Fibroblast of gingiva (primary cell): ENCODE measurements at places on chromosomes 13 and 19.

- no peak for DNase-seq
Observed at GRCh38 chr19:13018035-13018914, 23.0 kb downstream of the NFIX start.

DNA sequence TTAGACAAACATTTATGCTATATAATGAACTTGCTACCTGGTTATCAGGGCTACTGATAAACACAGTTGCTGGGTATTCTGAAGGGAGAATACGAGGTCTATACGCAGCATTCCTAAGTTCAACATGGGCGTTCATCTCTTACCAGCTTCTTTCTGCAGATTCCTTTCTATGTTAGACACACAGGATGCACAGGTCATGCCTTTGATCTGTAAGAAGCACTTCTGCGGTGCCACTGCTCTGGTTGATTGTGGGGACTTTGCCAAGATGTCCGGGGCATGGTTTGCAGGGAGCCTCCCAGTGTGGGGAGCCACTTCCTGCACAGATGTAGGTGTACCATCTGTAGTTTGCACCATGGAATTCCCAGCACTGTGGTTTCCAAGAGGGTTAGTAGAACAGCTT, 40.9 kb downstream of the ATP7B start:
- DNase-seq, result no peak

DNA sequence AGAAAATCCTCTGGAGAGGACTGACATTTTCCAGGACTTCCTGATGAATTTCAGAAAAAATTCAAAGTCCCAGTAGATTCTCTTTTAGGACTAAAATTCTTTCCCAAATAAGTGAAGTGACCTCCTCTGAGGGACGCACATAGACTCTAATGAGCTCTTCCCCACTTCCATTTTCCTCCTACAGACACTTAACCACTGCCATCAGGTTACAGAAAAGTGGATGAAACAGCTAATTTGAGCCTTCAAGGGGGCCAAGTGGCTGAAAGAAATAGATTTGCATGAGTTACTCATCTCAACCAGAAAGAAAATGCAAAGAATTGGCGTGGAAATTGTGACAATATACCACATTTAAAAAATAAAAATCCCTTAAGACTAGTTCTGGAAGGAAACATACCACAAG, 185.3 kb upstream of the EDNRB start:
- DNase-seq, result no peak

DNA sequence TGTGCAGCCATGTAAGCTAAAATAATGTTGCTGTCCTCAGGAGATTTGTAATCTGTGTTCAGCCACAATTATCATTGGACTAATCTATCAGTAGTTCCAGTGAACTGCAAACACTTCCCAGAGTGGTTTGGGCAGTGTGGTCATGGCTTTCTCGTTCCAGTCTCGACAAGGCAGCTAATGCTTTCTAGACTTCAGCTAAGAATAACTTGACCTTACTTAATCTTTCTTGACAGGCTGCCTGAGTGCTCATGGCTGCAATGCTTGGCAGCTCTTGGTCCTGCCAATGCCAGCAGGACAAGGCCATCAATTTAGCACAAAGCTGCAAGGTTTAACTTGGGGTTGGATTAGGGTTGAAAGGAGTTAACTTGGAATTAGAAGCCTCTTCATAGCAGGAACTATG, 32.8 kb downstream of the ATP12A start:
- DNase-seq, result no peak

DNA sequence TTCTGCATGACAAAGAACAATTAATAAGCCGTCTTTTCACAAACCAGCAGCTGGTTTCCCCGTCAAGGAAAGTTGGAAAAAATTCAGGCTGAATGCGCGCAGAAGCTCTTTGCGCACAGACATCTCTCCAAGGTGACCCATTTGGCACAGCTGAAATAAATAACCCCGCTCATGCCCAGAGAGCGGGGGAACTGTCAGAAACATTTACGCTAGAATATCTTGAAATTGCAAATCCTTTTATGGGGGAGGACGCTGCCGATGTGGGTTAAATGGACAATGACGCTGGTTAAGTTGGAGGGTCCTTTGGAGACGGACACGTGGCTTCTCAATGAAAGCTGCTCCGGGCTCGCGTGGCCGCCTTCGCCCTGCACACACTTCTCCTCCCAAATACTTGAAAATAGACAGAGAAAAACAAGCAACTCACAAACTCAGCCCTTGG, 30.6 kb downstream of the GSX1 start:
- no peak for DNase-seq

DNA sequence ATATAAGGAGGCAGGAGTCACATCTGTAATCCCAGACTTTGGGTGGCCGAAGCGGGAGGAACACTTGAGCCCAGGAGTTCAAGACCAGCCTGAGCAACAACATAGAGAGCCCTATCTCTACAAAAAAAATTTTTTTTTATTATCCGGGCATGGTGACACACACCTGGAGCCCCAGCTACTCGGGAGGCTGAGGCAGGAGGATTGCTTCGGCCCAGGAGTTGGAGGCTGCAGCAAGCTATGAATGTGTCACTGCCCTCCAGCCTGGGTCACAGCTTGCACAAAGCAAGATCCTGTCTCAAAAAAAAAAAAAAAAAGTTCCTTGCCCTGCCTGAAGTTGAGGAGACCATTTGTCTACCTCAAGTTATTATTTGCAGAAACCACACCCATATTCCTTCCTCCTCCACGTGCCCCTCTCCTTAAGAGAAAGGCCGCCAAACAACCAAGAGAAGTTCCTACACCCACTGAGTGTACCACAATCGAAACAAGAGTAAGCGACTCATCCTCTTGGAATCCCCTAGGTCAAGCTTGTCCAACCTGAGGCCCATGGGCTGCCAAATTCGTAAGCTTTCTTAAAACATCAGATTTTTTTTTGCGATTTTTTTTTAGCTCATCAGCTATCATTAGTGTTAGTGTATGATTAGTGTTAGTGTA, 2.2 kb downstream of the ABCC4 start:
- DNase-seq, result peak; percentile 45

- no peak for DNase-seq
Observed at GRCh38 chr19:21323000-21323399, 6.2 kb downstream of the ZNF708 start.

GRCh38 chr19:15684828-15685227, 11.9 kb downstream of the CYP4F12 start:
- no peak for DNase-seq
